Activated naive CD8-positive, alpha-beta T cell treated with anti-CD3 and anti-CD28 coated beads for 36 hours (primary cell): ENCODE measurements at places on chromosomes 3 and 15.

- no peak for DNase-seq
Observed at GRCh38 chr3:100123112-100123511, 8.8 kb upstream of the FILIP1L start.

DNA sequence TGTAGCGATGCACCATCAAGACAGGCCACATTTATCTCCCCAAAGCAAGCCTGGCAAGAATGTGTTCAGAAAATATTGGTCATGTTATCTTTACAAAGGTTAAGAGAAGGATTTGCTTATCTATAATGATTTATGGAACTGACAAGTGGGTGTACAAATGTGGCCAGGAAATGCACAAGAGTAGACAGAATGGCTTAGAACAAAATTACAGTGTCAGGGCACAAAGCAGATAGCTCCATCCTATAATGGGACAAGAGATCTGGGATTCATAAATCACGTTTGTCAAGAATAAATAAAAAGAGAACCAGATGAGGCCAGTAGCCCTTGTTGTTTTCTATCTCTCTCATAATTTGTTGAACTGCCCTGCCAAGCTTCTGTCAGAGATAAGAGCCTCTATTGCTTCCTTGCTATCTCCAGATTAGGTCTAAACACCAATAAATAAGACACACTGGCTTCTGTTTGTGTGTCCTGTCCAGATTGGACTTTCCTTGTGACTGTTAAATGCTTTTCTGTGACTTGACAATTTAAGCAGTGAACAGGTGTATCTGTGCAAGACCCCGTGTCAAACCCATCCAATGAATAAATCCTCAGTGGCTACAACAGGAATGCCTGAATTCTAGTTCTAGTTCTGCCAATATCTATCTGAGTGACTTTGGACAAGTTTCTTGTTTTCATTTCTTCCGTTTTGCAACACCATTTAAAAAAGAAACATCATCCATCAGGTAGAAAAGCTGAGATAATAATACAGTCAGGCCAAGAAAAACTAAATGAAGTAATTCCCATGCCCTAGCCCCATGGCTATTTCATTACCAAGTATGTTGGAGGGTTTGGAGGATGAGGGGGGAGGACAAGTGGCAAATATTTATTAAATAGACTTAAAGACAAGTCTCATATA, 157.2 kb downstream of the DCLK3 start:
- DNase-seq, result no peak

- DNase-seq, result no peak
Observed at GRCh38 chr3:22779737-22780136, 423.4 kb upstream of the UBE2E2 start.

DNA sequence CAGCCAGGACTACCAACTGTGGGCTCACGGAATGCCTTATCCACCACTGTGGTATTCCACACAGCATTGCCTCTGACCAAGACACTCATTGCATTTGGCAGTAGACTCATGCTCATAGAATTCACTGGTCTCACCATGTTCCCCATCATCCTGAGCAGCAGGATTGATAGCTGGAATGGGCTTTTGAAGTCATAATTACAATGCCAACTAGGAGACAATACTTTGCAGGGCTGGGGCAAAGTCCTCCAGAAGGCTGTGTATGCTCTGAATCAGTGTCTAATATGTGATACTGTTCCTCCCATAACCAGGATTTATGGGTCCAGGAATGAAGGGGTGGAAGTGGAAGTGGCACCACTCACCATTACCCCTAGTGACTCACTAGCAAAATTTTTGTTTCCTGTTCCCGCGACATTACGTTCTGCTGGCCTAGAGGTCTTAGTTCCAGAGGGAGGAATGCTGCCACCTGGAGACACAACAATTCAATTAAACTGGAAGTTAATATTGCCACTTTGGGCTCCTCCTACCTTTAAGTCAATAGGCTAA, 58.6 kb upstream of the CCDC80 start:
- no peak for DNase-seq

DNA sequence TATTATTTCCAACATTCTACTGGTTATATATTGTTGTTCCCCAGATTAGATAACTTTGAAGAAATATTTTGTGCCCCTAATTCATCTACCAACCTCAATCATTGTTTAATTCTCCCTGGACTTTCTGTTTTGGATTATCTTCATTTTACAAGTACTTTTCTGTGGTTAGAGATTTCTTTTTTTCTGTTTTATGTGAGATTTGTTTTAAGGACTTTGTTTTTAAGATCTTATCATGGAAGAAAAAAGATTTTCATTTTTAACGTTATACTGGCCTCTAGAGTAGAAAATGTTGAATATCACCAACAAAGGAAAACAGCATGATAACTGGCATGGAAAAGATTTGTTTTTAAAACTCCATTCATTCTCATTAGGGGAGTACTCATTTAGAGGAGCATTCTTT, 210.9 kb upstream of the KCNMB2 start:
- no peak for DNase-seq

- no peak for DNase-seq
Observed at GRCh38 chr15:99312228-99312627, 60.9 kb downstream of the LRRC28 start.
